ENCODE measurements at places on chromosomes 6 and 20.

- DNase-seq = no peak
Measured at GRCh38 chr6:8982668-8983067, 547.3 kb upstream of the SLC35B3 start.

- DNase-seq = peak; percentile 2
Measured at GRCh38 chr6:68468244-68468884, 166.7 kb upstream of the ADGRB3 start.

DNA sequence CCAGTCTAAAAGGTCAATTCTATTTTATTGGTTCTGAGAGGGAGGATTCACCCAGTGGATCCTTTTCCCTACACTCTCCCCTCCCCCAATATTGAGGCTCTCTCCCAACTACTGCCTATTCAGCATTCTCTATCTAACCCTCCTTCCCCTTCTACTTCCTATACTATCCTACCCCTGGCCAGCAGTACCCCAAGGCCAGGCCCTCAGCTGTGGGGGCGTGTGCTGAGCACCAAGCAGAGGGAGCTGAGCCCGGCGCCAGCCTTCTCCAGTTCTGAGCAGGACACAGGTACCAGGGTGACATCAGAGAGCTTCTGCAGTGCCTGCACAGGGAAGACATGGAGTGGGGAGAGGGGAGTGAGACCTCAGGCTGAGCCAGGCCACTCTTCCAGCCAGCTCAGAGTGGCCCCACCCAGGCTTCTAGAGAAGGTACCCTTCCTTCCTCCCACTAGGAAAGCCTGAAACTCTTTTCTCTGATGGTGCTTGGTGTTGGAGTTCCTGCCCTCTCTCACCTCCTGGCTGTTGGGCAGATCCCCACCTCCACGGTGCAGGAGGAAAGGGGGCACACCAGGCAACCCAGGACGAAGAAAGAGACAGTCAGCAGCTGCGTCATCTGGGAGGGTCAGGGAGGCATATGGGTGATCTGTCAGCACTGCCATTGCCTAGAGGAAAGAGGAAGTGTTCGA lies 1.9 kb downstream of the DDAH2 start:
- DNase-seq = peak; percentile 57

DNA sequence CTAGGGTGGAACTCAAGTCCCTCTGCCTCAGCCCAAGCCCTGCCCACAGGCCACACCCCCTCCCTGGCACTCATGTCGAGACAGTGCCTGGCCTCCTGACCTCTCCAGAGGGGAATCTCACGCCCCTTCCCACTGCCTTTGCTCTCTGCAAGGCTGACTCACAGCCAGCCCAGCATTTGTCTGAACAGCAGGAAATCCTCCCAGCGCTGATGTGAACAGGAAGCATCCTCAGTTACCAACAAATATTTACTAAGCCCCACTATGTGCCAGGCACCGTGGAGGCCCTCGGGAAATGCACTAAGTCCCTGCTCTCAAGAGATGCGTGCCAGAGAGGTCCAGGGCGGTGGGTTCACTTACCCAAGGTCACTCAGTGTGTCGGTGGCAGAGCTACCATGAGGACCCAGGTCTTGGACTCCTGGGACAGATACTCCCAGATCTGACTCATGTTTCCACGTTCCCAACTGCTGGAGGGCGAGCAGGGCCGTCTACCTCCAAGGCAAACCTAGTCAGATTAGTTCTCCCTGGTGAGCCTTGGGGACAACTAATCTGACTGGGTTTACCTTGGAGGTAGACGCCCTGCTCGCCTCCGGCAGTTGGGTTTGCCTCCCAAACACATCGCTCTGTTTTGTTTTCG lies 7.8 kb downstream of the ADA start:
- peak; percentile 50 for DNase-seq

- DNase-seq = no peak
Measured at GRCh38 chr6:168908887-168909286, 344.8 kb downstream of the THBS2 start.

DNA sequence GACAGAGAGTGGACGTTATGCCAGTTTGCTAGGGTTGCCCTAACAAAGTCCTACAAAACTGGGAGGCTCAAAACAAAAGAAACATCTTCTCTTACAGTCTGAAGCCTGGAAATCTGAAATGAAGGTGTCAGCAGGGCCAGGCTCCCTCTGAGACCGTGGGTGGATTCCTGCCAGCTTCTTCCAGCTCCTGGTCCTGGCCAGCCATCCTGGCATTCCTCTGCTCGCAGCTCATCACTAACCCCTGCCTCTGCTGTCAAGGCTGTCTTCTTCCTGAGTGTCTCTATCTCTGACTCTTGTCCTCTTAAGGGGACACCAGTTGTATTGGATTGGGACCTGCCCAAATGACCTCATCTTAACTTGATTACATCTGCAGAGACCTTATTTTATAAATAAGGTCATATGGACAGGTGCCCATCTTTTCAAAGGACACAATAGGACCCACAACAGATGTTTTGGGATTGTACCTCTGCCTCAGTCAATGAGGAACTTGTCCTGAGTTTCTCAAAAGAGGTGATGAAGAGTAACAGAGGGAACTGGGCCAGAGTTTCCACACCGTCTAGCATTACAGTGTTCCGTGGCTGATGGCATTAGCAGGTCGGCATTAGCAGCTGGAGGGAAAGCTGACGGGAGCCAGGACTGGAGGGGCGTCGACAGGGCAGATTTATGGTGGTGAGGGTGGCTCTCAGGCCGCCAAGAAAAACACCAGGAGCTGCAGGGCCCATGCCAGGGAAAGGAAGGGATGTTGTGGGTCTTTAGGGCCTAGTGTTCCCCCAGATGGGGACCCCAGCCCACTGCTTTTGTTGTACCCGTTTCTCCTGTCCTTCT lies 157.3 kb downstream of the TBXT start:
- DNase-seq = no peak

DNA sequence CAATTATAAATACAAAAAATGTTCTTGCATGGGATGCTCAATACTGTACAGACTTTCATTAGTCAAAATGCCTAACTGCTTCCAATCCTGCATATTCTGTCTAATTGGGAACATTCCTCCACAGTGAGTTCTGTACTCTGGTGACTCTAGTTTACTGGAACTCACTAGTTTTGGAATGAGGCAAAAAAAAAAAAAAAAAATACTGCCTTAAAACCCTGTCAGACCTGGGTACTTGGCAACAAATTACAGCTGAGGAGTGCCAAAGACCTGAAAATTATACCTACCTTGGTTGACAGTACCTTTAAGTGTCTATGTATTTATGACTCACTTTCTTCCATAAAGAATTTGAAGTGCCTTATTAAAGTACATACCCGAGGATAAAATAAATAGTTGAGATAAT lies 276.7 kb downstream of the FARS2 start:
- DNase-seq = no peak

DNA sequence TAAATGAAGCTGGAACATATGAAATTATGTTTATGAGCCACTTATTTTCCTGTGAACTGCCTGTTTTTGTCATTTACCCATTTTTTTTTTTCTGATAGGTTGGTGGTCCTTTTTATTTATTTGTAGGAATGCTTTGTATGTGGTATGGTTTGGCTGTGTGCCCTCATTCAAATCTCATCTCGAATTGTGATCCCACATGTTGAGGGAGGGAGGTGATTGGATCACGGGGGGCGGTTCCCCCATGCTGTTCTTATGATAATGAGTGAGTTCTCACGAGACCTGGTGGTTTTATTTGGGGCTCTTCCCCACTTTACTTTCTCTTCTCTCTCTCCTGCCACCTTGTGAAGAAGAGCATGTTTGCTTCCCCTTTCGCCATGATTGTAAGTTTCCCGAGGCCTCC lies 77.3 kb downstream of the CDH26 start:
- DNase-seq = no peak

DNA sequence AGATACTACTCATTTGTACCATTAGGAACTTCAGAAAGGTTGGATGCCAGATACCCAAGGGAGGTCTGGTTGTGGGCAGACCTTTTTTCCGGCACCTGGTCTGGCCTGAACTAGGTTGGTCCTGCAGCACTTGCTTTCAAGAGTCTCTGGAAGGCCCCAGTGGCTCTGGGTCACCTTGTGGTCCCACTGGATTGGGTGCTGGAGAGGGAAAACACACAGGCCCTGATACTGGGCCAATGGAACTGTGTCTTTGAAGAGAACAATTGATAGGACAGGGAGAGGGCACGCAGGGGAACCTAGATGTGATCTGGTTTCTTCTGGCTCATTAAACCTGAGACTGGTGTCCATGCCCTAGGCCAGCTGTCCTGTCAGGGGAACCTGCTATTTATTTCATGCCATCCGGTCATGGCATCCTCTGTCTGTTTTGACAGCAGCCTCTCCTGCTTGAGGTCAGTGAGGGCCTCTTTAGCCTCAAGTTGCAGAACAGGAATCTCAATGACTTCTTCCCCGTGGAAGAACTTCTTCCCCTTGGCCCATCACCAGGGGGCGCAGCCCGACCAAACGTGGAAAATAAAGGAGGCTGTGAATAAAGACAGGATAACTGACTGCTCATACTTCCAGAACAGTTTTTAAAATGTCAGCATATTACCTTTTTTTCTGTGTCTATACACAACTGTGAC lies 25.0 kb downstream of the TAF8 start:
- peak; percentile 73 for DNase-seq

GRCh38 chr6:143253586-143253985 lies 192.9 kb downstream of the AIG1 start:
- DNase-seq = no peak

DNA sequence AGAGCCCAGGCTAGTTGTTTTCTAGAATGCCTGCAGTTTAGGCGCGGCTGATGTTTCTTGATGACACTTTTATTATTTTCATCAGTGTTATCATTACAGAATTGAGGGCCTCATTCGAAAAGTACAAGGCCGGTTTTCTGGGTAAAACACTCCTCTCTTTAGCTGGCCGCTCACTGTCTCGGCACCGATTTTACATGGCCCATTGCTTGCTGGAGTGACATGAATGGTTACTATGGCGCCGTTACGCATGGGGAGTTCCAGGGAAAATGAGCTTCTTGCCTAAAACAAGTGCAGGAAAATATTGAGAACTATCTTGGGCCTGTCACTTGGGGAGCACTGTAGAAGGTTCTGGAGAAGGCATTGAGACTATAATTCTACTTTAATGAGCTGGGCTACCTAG lies 317.8 kb downstream of the CDH4 start:
- DNase-seq = no peak

GRCh38 chr6:131954775-131955107 lies 3.6 kb upstream of the CCN2 start:
- no peak for DNase-seq

DNA sequence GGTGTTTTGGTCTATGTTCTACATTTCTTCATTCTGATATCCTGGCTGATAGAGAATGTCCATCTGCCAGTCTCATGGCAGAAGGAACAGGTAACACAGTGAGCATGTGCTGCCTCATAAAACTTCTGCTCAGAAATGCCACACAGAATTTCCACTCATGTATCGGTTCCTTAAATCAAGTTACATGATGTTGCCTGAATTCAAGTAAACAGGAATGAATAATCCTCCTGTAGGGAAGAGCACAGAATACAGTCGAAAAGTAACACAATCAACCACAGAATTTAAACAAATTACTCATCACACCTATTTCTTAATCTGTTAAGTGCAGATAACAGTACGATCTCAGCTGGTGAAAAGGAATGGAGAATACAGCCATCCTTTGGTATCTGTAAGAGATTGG lies 74.7 kb downstream of the FAM217A start:
- no peak for DNase-seq

DNA sequence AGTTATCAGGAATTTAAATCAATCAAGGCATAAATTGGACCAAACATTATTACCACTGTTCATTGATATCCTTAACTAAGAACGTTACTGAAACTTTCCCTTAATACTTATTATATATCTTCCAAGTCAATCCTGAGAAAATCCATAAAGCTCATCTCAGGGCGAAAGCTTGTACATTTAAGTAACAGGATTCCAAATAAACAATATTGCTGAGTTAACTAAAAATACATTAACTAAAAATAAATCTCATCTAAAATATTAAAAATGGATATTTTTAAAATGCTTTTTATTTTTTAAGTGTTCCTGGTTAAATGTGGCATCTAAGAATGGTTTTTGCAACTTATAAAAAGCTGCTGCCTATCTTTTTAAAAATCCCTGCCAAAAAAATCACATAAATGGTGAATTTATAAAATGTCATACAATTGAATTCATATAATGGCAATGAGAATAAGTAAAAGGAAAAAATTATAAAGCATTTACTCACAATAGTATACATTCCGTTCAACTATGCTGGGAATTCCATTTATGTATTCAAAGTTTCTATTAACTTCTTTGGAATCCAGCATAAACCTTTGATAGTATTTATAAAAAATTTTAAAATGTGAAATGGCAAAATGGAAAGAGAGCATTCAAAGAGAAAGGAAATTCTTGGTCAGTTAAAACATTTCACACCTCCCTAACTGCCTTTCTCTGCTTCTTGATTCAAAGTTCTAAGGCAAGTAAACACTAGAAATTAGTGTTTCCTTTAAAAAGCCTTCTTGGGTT lies 20.8 kb upstream of the GMDS start:
- DNase-seq = no peak

- no peak for DNase-seq
Measured at GRCh38 chr6:50845499-50846143, 26.9 kb downstream of the TFAP2B start.

GRCh38 chr20:32028647-32029372 lies 18.6 kb downstream of the CCM2L start:
- DNase-seq = no peak

DNA sequence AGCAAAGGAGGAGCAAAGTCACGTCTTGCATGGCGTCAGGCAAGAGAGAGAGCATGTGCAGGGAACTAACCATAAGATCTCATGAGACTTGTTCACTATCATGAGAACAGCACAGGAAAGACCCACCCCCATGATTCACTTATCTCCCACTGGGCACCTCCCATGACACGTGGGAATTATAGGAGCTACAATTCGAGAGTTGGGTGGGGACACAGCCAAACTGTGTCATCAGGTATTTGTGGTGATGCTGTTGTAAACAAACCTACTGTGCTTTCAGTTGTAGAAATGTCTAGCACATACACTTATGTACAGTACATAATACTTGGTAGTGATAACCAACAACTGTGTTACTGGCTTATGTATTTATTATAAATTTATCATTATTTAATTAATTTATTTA lies 128.3 kb downstream of the UTRN start:
- peak; percentile 5 for DNase-seq

- no peak for DNase-seq
Measured at GRCh38 chr6:154981079-154981870, 13.8 kb upstream of the TIAM2 start.

DNA sequence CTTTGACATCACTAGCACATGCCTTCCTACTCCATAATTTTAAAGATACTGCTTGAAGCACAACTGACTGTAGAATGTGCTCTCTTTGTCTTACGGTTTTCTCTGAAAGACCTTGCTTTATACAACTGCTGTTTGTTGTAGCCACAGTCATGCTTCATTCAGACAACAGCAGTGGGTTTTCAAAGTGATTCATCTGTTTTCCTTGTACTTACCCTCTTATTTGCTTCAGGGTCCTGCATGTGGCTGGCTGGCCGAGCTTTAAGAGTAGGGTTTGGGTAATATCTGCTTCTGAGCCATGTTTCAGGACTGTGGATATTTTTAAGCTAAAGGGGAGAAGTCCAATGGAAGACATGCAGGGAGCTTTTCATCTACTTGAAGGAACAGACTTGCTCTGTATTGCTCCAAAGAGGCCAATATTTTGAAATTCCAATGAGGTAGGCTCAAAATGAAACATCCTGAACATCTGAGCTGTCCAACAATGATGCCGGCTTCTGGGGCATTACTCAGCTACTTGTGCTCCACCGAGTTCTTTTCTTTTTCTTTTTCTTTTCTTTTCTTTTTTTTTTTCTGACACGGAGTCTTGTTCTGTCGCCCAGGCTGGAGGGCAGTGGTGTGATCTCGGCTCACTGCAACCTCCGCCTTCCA lies 160.2 kb upstream of the SGK1 start:
- DNase-seq = no peak

- no peak for DNase-seq
Measured at GRCh38 chr6:40456390-40457013, 130.7 kb downstream of the LRFN2 start.

- DNase-seq = no peak
Measured at GRCh38 chr20:8082989-8083388, 49.1 kb upstream of the PLCB1 start.
